ENCODE measurements at places on chromosomes 6 and 20. TPM values are rescaled to one million over a fixed set of nuclear protein-coding genes. Genes with fewer than 3 reads are reported as not detected.

DNA sequence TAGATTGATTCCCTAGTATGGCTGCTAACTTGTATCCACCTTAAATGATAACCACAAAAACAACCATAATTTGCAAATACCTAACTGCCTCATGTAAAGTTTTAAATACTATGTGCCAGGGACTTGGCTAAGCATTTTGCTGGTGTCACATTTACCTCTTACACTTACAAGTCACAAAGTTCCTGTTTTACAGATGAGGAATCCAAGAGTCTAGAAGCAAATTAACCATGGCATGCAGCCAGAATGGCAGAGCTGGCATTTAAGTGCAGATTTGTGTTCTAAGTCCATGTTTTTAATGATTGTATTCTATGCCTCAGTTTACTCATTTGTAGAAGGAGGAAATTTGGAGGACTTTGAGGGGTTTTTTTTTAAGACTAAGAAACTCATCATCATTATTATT, 696.7 kb downstream of the PTPRT start:
- no peak for DNase-seq

- DNase-seq: no peak
Measured at GRCh38 chr6:44668391-44668930, 281.0 kb downstream of the CDC5L start.

DNA sequence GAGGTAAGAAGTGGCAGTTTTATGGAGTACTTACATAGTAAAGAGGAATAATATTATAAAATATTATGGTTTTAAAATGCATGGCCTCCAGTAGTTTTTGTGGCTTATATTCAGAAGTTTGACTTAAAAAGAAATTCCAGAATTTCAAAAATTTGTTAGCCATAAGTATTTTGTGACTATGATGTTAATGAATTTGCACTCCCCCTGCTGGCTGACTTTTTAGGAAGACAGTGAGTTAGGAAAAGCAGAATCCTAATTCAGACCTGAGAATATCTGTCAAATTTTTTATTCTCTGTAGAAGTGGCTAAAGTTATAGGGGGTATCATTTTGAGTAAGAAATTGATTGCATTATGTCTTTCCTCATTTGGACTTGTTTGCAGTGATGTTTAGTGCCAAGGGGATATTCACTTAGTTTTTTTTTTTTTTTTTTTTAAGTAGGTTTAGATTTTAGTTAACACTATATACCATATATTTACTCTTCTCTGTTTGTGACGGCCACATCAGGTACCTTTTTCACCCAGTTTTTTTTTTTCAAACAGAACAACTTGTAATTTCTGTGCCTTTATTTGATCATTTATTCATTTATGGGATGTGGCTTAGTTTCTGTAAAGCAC, 40.8 kb downstream of the ZFAND3 start:
- no peak for DNase-seq

GRCh38 chr6:18388942-18389341, 1.8 kb downstream of the RNF144B start:
- DNase-seq: no peak

DNA sequence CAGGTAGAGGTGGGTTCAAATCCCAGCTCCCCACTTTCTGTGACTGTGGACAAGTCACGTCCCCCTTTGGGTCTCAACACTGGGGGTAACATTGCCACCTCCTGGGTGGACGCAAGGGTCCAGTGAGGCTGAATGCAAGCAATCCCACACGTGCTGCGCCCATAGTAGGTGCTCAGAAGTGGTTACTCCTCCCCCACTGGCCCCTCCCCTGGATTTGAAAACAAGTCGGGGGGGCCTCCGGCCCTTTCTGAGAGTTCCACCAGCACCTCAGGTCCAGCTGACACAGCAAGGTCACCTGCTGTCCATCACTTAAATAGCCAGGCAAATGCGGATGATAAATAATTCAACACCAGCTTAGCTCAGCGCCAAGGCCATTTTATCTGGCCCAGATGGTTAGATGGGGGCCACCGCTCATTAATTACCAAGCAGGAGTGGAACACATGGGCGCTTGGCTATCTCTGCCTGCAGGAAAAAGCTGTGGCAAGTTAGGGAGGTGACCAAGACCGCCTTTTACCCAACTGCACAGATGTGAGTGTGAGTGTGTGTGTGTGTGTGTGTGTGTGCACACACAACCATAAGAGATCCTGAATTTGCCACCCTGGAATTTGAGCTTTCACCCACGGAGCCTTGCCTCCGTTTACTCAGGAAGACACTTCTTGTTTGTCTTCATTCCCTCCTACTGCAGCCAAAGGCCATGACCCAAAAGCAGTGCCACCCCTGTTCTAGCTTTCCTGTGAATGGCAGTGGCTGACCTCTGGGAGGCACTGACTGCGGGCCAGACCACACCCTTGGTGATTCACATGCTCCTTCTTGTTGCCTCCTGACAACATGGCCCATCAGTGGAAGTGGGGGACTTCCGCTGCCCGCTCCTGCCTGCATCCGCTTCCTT, 34.7 kb upstream of the KCNB1 start:
- DNase-seq: no peak

DNA sequence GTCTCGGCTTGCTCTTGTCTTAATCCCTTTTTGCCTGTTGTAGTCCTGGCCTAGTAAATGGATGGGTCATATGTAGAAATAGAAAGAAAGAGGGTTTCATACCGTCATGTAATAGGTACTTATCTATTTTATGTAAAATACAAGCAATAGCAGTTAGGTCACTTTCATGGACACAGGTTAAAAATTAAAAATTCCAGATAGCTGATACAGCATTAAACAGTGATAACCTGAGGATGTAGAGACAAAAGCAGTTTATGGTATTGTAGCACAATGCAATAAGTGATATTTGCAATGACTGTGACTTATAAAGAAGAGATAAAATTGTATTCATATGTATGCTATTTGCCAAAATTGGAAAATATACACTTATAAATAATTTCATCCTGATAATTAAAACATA, 96.9 kb downstream of the CCDC170 start:
- no peak for DNase-seq

- DNase-seq: no peak
Measured at GRCh38 chr6:1312203-1312472, 240 bp downstream of the FOXQ1 start.

- DNase-seq: no peak
Measured at GRCh38 chr6:70277470-70277869, 25.4 kb downstream of the COL9A1 start.

GRCh38 chr6:11432713-11433450, 104.7 kb upstream of the TMEM170B start:
- peak; percentile 60 for DNase-seq

CENPQ gene
- total RNA-seq: 10.5 TPM

TRIM31 gene
- total RNA-seq: not detected

MOG gene
- total RNA-seq: not detected

TNF gene
- total RNA-seq: 18.6 TPM

PPP1R14C gene
- total RNA-seq: 37.0 TPM

KIF25 gene
- not detected for total RNA-seq

SRSF12 gene
- total RNA-seq: 8.3 TPM

Measured in kidney epithelial cell (primary cell).